Activated CD4-positive, alpha-beta T cell treated with anti-CD3 and anti-CD28 coated beads, Interleukin-2, amount 10 ng/mL, durations not matched to agents 7 days and 5 days (primary cell): ENCODE measurements at places on chromosomes 5 and 9.

- DNase-seq, result no peak
These were observed 15.3 kb upstream of the NINJ1 start for GRCh38 chr9:93149361-93149760.

GRCh38 chr9:114988962-114989599 is 58.7 kb upstream of the TNFSF8 start:
- DNase-seq, result peak; percentile 12

DNA sequence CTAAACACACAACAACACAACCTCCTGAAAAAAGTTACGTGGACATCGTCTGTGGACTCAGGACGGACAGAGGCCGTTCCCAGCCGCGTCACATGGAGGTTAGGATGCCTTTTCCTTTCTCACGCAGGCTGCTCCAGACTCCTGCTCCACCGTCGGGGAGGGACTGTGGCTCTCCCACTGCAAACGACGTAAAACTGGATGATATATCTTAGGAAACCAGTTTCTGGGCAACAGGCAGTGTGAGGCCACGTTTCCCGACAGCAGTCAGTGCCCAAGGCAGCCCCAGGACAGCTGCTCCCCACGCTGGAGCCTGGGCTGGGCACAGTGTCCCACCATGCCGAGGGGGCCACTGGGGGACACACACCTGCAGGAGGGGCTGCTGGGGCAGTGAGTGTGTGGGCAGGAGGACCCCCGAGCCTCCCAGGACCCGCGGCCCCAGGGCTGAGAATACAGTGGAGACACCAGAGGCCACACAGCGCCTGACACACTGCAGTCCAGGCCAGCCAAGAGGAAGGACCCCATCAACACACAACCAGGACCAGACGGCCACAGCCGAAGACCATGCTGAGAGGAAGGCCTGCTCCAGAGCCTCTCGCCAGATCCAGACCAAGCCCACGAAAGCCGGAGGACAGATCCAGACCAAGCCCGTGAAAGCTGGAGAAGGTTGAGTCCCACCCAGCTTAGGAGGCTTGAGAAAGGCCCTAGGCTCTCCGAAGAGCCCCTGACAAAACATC is 26.2 kb downstream of the EXD3 start:
- DNase-seq, result no peak

- DNase-seq, result no peak
These were observed 43.0 kb downstream of the USP20 start for GRCh38 chr9:129878291-129878690.

GRCh38 chr5:103086547-103086946 is 33.4 kb downstream of the GIN1 start:
- DNase-seq, result no peak

DNA sequence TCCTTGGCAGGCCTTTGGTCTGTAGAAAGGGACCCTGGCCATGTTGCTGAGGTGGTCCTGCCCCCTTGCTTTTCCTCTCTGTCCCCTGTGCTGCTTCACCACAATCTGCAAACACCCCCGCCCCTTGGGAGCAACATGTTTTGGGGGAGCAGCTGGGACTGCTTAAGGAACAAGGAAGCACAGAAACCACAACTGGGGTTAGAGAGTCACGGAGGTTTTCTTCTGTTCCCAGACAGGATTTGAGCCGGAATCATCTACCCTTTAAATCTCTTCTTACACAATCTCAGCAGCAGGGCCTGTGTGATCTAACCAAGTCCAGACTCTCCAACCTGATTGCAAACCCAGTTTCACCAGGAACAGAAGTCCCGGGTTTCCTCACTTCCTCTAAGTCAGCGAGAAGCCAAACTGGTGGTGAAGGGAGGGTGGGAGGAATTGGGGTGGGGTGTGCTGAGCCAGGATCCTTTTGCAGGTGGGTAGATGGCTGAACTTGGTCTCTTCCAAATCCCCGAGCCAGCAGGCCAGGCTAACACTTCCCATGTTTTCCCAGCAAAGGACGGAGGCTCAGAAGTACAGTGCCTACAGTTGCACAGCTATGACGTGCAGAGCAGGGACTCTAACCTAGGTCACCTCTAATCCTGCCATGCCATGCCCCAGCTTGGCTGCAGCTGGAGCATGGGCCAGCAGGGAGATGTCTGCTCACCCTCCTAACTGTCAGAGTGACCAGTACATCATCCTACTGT is 25.0 kb downstream of the SH3PXD2B start:
- DNase-seq, result no peak

GRCh38 chr9:129458155-129458661 is 162.7 kb downstream of the C9orf50 start:
- DNase-seq, result peak; percentile 83

GRCh38 chr9:122087406-122088200 is 5.5 kb downstream of the TTLL11 start:
- DNase-seq, result no peak

- no peak for DNase-seq
These were observed 170.0 kb downstream of the SEC61B start for GRCh38 chr9:99391937-99392594.

- no peak for DNase-seq
These were observed at the start of gene NEK6 for GRCh38 chr9:124257844-124258606. NEK6 (plus strand) TSS chr9:124257949; CDS start chr9:124301965, 44,016 bp downstream.

GRCh38 chr5:135341016-135341666 is 57.9 kb downstream of the MACROH2A1 start:
- DNase-seq, result no peak

GRCh38 chr5:71809446-71809845 is 90.4 kb downstream of the CARTPT start:
- DNase-seq, result no peak

GRCh38 chr5:134268919-134269318 is 43.0 kb upstream of the PPP2CA start:
- no peak for DNase-seq

DNA sequence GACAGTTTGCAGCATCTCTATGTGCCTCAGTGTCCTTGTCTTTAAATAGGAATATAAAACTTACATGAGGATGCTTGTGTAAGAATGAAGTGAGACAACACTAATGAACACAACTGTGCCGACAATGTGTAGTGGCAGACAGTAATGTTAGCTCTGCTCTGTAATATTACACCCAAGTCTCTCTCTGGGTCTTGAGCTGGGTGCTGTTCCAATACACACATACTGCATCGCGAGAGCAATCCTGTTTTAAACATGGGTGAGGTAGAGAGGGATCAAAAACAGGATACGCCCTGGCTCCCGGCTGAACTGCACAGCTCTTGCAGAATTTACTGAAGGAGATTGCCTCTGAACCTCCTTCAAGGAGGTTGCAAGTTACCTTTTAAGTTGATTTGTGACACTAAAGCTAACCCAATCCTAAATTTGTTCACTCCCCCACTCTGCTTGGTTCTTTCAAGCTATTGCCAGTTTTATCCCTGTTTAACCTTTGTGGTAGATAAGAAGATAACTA is 155.2 kb upstream of the ISL1 start:
- DNase-seq, result no peak

DNA sequence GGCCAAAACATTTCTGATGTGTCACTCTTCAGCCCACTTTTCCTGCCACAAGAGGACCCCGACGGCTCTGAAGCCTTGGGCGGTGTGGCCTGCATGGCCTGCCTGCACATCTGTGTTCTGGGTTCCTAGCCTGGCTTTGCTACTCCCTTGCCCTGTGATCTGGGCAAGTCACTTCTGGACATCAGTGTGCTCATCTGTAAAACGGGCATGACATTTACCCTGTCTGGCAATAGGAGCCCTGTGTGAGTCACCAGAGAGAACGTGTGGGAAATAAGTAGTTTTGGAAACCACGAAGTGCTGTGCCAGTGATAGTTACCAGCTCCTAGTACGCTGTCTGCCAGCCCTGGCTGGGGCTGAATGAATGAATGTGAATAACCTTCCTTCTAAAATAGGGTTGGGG is 90.8 kb downstream of the MACROH2A1 start:
- no peak for DNase-seq

- no peak for DNase-seq
These were observed 35.8 kb downstream of the ZNF782 start for GRCh38 chr9:96818533-96818932.

DNA sequence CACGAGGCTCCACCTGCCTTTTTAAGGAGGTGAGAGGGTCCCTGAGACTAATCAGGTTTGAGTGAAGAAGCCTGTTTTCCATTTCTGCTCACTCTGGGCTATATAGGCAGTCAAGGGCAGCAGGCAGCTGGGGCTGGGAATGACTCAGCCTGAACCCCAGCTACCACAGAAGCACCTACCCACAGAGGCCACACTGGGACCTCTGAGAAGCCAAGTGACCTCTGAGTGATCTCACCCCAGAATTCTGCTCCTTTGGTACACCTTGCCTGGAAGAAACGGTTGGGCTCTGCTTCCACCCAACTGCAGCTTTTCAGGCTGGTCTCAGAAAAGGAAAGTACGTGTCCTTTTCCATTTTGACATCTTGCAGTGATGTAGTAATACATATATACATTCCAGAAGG is 6.8 kb downstream of the FAM219A start:
- no peak for DNase-seq

DNA sequence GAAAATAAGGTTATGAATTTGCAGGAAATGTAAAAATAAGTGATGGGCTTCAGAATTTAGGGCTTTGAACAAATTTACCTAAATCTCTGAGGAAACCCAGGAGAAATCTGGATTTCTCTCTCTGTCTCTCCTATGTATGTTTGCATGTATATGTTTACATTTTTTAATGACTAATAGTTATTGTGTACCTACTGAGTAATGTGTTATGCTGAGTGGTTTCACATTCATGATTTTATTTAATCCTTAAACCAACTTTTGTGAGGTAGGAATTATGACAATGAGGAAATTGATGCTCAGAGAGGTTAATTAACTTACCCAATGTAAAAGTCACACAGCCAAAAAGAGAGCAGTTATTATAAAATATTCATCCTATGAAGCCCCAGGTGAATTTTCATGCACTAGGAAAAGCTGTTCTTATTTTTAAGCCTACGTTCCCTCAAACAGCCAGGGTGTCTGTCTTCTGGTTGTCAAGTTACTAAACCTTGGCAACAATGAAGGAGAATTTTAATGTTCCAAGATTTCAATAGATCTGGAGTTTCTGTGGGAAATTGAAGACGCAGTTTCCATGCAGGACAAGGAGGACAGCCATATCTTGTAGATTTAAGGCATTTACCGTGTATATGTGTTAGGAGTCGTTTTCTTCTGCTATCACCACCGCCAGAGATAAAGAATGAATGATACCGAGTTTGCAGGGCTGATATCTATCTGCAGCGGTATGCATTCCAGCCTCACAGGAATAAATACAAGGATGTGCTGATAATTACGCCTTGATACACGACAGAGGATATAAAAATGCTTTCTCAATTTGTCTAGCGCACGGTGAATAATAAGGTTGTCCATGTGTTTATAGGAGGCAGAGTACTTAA is 484.8 kb downstream of the ZSWIM6 start:
- no peak for DNase-seq

DNA sequence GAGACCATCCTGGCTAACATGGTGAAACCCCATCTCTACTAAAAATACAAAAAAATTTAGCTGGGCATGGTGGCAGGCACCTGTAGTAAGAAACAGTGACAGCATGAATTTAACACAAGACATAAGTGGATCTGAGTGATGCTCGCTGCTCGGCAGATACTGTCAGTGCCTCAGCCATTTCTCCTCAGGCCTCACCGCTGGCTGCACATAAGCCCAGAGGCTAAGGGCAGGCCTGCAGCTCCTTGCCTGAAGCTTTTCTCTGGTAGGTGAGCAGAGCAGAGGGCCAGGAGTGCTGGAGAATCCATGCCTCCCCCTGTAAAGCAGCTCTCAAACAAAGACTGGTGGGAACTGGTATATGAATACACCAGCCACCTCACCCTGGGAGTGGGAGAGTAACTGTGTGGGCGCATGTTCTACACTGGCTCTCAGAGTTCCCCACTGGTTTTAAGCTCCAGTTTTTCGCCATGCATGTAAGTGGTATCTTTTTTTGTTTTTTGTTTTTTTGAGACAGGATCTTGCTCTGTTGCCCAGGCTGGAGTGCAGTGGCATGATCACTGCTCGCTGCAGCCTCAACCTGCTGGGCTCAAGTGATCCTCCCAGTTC is 10.3 kb upstream of the CD72 start:
- DNase-seq, result no peak

GRCh38 chr5:100731768-100732167 is 171.3 kb downstream of the ST8SIA4 start:
- peak; percentile 51 for DNase-seq

DNA sequence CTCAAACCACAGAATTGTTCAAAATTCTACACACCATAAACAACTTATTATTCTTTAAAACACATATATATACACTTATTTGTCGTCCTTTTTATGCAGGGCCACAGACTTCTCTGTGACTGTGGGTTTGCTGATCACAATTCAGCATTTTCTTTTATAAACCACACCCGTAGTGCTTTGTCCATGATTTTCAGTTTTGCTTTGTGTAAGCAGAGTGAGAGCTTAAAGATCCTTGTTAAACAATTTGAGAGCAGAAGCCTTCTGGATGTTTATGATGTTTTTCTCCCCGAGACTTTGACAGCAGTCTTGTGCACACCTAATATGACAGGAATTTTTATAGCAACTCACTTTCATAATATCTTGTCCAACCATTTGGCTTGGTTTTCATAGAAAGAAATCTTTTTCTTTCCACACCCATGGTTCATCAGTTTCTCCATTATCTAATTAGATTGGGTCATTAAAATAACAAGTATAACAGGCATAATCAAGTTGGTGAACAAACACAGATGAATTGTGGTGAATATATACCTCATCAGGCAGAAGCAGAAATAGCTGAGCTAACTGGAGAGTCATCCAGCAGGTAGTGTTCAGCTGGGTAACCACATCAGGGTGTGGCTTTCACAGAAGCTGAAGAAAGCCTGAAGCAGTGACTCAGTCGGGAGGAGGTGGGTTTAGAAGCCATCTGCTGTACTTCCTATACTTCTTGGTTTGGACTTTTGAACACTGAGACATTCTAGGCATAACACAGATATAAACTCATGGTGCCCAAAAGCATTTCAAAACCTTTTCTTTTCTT is 232.8 kb downstream of the DOCK8 start:
- peak; percentile 86 for DNase-seq

DNA sequence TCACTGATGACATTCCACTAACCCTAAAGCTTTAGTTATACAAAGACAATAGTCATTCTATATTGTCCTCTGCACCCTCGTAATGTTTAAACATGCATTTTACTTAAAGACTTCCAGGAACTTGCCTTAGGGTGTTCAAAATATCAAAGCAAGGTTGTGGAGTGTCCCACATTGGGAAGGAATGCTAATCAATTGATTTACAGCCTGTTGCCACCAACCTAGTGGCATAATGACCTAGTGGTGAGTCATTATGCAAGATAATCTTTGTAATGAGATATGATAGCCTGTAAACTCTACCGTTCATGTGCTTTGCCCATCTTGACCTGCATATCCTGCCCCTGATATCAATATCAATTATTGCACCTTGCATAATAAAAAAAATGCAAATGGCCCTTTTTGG is 542.9 kb downstream of the CDH9 start:
- DNase-seq, result no peak

GRCh38 chr5:6772886-6773285 is 59.7 kb downstream of the TENT4A start:
- no peak for DNase-seq

- no peak for DNase-seq
These were observed 218.4 kb downstream of the ANXA1 start for GRCh38 chr9:73370053-73370452.
